ENCODE measurements at places on chromosomes 4 and X.

DNA sequence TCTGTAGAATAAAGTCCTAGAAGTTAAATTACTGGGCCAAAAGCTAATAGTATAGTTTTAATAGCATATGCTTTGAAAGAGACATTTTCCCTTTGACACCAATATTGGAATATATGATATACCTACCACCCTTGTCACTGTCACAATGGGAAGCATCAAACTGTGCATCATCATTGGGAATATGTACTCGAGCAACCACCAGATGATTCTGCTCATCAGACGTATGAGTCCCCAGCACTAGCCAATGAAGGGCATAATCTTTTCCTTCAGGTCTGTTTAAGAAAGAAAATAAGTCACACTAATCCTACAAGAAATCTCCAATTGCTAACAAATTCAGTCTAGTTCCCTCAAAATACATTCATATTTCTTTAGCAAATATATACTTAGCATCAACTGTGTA lies 7.3 kb downstream of the RBBP7 start:
- no peak for DNase-seq

DNA sequence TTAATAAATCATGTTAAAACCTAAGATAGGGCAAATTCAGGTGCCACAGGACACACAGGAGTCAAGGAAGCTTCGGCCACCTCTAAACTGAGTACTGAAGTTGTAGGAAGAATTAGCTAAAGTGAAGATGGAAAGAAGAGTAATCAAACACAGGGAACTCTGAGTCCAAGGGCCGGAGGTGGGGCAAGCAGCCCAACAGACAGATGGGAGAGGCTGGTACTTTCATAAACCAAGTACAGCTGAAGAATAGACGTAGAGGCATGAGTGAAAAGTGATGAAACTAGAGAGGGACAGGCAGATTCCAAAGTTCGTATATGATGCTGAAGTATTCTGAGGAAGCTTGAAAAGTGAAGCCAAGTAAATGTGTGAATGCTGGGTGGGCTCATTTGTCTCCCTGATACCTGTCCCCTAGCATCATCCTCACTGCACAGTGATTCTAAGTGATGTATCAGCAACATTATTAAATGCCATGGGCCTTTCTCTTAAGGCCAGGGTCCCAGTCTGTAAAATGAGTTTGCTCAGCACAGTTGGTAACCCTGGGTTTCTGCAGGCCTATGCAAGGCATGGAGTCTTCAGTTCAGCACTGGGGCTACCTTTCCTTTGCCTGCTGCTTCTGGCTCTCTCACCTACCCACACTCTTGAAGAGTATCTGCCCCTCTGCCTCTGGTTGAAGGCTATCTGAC lies 203.3 kb downstream of the NR3C2 start:
- DNase-seq, result no peak

DNA sequence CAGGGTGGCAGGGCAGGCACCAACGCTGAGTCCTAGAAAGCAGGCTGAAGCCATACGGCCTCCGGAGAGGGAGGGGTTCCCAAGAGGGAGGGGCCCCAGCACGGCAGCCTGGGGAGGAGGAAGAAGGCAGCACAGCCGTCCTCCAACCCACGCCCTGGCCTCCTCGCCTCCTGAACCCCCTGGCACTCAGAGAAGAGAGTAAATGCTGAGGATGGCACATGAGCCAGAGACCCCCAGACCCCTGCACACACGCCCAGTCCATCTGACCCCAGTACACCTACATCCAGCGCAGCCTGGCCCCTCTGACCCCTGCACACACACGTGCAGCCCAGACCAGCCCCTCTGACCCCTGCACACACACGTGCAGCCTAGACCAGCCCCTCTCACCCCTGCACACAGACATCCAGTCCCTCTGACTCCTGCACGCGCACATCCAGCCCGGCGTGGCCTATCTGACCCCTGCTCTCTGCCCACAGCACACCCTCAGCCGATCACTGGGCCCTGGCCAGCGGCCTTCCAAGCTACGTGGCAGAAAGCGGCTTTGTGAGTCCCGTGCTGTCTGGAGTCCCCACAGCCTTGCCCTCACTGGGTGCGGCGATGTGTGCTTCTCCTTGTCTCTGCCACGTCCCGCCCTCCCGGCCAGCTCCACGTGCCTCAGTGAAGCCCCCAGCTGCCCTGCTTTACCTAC lies 18.5 kb downstream of the ATP5ME start:
- no peak for DNase-seq

- no peak for DNase-seq
These were observed 308.8 kb downstream of the TEX13C start for GRCh38 chrX:125628435-125628834.

- DNase-seq, result peak; percentile 52
These were observed 973 bp downstream of the ADAMTS3 start for GRCh38 chr4:72567821-72568675.

DNA sequence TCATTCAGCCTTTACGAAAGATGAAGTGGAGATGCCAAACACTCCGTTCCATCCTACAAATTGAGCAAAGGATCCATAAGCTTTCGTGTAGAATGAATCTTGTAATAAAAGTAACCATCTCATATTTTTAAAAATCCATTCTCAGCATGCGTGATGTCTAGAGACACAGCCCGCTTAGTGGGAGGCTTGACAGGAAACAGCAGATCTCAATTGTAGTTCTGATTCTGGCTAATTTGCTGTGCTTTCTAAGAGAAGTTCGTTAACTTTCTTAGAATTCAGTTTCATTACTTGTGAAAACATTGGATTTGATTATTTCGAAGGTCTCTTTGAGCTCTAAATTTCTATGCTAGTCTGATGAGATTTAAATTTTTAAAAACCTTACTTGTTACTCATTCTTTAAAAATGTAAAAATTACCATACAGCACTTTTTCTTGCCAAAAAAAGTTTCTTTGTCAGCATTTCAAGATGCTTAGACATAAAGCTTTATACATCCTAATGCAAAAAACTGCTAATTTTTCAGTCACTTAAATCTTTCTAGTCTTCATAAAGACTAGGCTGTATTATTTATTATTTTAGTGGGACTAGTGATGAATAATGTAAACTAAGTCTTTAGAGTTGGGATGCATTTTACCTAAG lies 66.9 kb upstream of the NEIL3 start:
- DNase-seq, result no peak

- DNase-seq, result no peak
These were observed 112.3 kb upstream of the SFRP2 start for GRCh38 chr4:153901220-153901619.

- DNase-seq, result no peak
These were observed 291.9 kb upstream of the VCX3A start for GRCh38 chrX:6826856-6827255.

DNA sequence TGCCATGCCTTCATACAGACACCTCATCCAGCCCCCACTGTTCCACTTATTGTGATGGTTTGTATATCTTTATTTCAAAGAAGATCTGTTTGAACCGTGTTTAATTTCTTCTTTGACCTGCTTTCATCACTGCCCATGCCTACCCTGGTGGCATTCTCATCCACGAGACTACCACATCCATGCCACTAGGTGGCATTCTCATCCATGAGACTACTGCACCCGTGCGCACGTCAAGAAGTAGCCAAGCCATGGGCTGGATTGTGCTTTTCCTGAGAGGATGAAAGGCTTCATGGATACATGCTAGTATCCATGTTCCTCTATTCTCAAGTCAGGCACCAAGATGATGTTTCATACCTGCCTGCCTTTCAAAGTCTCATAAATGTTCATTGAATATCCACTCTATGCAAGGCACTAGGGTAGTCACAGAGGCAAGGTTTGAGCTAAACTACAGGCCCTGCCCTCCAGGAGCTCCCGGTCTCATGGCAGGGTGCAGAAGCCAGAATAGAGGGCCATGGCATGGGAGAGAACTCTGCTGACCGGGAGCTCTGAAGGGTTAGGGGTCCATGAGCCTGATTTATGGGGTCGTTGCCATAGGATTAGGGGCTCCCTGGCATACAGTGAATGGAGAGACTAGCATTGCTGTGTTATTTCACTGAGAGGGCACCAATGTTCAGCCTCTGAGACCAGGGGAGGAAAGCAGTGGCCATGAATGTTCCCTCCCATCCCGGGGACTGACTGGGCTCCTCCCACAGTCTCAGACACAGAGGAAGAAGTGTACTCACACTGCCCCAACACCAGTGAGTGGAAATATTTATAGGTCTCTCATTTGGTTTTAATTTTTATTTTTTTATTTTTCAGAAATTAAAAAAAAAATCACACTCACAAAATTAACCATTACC lies 24.8 kb upstream of the EOLA2 start:
- DNase-seq, result no peak

DNA sequence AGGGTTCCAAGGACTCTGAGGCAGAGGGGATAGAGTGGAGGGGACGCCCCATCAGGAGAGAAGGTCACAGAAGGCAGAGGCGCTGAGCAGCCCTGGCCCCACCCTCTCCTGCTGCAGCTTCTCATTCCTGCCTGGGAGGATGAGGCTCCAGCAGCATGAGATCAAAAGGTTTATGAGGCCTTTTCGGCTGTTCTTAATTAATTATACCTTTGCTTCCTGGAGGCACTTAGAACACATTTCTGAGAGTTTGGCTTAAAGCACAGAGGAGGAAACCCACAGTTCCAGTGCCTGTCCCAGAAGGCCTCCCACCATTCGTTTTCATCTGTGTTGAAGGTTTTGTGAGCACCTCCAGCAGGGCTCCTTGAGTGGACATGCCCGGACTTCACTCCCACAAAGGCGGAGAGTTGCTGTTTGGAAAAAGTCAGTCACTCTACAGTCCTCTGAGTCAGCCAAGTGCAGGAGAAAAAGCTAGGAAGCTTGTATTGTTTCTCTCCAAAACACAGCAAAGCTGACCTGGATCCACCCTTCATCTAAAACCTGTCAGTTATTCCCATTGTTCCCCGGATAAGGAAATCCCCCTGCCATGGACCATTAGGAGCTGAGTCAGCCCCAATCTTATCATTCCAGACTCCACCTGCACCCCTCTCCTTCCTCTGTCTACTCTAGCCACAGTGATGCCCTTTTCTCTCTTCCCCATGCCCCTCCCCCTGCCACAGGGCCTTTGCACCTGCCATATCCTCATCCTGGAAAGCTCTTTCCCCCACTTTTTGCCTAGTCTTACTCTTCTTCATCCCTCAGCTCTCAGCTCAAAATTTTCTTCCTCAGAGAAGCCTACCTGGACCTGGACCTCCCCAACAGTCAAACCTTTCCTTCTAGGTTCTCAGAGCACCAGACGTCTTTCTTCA lies 276.8 kb downstream of the FBXW7 start:
- peak; percentile 17 for DNase-seq

GRCh38 chr4:47061435-47061834 lies 30.1 kb downstream of the GABRB1 start:
- no peak for DNase-seq

DNA sequence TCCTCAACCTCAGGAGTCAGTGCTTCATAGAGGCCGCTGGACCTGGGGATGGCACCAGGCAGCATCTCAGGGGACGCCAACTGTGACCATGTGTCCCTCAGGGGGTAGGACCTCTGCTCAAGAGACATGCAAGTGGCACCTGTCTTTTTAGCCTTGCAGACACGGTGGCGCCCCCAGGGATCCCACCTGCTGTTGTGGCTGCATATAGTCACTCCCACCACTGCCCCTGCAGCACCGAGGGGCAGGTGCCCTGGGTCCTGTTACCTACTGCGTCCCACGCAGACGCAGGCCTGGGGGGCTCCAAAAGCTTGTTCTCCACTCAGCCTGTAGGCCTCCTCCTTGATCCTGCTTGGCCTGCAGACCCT lies 2.5 kb downstream of the MYL5 start:
- no peak for DNase-seq
